ENCODE measurements at places on chromosomes 11 and 22.

DNA sequence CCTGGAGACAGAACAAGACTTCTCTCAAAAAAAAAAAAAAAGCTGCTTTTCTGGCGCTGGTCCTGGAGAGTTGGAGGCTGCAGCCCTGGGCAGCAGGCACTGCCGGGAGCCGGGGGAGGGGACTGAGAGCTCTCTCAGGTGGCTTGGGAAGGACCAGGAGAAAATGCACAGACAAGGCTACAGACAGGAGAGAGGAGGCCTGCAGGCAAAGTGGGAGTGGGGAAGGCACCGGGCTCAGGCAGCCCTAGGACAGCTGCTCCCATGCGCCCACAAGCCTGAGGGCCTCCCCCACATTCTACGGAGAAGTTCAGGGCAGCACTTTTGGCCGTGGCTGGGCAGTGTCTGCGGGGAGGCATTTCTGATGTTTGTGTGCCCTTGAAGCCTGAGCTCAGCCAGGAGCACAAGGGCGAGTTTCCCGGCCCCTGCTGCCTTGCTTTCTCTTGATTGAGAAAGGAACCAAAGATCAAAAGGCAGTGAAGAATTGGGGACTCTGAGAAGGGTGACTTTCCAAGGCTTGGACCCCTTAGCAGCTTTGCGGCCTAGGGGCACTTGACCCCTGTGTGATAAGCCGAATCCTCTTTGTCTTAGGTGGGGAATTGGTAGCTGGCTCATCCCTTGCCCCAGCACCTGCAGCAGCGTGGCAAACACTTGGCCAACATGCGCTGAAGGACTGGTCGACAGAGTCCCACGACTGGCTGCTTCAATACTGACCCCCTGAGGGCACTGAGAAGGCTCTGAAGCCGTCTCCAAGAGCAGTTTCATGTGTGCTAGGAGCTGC, 35.3 kb downstream of the PPM1F start:
- DNase-seq: no peak

DNA sequence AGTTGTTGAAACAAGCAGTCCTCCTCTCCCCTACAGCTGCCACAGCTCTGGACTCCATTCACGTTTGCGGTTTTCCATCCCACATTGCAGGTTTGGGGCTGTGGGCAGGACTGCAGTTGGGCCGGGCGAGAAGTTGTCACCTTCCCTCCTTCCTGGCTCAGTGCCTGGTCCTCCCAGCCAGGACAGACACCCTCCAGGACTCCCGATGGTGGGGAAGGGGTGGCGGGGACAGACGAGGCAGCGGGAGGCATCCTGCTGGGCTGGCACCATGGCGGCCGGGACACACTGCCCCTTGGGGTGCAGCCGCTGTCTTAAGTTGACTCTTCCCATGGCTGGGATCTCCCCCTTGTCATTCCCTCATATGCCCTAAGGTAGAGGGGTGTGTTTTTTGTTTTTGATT, 615.2 kb downstream of the BRD1 start:
- no peak for DNase-seq

DNA sequence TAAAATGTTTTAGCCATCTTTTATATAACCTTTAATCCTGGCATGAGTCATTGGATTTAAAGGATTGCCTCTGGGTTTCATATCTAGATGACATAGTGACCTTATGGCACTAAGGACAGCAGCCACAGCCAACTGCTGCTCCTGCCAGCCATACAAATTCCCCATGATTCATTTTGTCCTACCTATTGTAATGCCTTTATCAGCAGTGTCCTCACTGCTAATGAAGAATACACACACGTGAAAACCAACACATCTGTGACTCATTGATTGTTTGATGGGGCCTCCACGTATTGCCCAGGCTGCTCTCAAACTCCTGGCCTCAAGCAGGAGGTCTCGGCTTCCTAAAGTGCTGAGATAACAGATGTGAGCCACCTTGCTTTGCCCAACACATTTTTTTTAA, 1.8 kb downstream of the LDHAL6A start:
- DNase-seq: no peak

DNA sequence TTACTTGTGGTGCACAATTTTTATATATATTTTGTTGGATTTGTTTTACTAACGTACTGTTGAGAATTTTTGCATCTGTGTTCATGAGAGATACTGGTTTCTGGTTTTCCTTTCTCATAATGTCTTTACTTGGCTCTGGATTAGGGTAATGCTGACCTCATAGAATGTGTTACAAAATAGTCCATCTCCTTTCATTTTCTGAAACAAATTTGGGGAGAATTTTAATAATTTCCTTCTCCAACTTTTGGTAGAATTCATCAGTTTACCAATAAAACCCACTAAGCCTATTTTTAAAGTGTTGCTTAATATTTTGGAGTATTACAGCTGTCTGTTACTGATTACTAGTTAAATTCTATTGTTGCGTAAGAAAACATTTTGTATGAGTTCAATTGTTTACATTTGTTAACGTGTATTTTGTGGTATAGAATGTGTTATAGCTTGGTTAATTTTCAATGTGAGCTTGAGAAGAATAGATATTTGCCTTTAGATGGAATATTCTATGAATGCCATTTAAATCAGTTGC, 11.5 kb downstream of the TRIM22 start:
- DNase-seq: no peak

- no peak for DNase-seq
Measured at GRCh38 chr11:99567334-99567956, 546.7 kb downstream of the CNTN5 start.

GRCh38 chr11:120713296-120713695, 201.7 kb downstream of the GRIK4 start:
- no peak for DNase-seq

GRCh38 chr11:43845816-43846215, 34.8 kb upstream of the ALKBH3 start:
- no peak for DNase-seq

- DNase-seq: peak; percentile 25
Measured at GRCh38 chr11:133955081-133955891, 1.5 kb downstream of the IGSF9B start.

GRCh38 chr11:70226967-70227366, 23.9 kb downstream of the FADD start:
- no peak for DNase-seq

DNA sequence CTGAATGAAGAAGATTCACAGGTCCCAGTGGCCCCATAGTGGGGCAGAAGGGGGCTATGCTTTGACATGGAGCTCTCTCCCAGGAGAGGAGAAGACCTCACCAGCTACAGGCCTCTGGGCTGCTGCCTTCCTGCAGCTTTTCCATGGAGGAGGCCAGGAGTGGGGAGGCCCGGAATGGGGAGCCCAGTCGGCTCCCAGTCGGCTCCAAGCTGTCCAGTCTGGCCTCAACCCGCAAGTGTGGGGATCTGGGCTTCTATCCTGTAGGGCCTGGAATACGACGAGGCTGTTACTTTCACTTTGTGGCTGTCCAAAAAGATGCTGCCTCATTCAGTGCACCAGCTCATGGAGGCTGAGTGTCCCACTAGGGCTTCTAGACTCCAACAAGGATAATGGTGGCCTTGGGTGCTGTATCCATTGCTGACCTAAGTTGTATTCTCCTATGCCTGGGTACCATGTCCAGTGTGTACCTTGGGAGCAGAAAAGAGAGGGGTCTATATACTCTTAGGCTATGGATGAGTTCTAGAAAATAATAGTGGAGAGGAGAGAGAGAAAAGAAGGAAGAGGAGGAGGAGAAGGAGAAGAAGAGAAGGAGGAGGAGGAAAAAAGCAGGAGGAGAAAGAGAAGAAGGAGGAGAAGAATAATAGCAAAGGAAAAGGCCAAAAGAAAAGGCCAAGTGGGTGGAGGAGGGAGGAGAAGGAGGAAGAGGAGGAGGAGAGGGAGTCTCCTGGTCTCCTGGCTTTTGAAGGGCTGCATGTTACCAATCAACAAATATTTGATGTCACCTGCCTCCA, 1.1 kb downstream of the MYO18B start:
- no peak for DNase-seq

DNA sequence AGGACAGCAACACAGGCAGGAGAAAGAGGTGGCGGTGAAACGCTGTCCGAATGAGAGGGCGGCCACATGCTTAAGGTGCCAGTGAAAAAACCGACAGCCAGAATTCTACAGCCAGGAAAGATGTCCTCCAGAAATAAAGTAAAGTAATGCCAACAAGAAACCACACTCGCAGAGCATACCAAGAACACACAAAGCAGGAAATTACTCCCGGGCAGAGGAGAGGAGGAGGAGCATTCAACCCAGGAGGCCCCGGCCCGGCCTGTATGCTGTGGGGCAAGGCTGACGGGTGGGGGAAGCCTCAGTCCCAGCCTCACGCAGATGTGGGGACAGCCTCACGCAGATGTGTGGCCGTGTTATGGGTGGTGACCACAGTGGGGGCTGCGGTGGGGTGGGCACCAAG, 28.0 kb downstream of the CHID1 start:
- DNase-seq: no peak

GRCh38 chr11:121117788-121118187, 16.7 kb downstream of the TECTA start:
- no peak for DNase-seq

DNA sequence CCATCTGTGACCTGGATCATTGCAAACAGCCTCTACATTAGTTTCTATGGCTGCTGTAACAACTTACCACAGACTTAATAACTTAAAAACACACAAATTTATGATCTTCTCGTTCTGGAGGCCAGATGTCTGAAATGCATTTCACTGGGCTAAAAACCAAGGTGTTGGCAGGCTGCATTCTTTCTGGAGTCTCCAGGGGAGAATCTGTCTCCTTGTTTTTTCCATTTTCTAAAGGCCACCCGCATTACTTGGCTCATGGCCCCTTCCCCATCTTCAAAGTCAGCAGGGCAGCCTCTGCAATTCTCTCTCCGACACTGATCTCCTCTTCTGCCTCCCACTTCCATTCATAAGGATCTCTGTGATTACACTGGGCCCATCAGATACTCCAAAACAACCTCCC, 11.6 kb downstream of the SCGB1A1 start:
- DNase-seq: no peak

- DNase-seq: no peak
Measured at GRCh38 chr11:69460540-69461257, 20.8 kb upstream of the LINC01488 start.

DNA sequence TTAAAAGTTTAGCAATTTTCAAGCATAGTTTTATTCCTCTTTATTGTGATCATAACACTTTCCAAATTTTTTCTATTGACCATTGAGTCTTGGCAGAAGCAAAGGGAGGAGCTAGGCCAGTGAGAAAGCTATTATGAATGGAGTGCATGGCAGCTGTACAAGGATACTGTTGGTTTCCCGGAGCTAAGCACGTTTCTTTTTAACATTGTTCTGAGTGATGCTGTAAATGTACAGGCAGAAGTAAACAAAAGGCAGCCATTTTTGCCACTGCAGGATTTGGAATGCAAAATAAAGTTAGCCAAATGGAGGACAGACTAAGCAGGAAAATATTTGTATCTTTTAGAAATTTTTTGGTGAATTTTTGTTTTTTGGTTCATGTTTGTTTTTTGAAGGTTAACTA, 16.2 kb downstream of the CBL start:
- DNase-seq: no peak

DNA sequence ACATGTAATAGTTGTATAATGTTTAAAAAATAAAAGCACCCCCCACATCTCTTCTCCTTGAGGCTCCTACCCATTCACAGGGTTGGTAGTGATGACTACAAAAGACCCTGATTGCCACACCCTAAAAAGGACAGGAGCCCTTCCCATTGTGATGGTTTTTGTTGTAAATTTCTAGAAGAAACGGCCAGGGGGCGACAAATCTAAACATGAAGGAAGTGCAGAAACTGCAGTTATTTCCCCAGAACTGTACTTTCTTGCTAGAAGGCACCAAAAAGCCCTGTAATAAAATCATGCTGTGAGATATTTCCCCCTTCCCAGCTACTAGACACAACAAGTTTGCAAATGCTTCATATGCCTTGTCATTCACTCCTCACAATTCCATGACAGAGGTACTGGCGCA, 10.8 kb downstream of the PRR5L start:
- no peak for DNase-seq

GRCh38 chr11:72111300-72112142, 974 bp downstream of the ANAPC15 start:
- no peak for DNase-seq

GRCh38 chr11:57324154-57324885, 432 bp downstream of the TNKS1BP1 start:
- DNase-seq: no peak

- no peak for DNase-seq
Measured at GRCh38 chr22:47027766-47028165, 265.3 kb downstream of the TBC1D22A start.

DNA sequence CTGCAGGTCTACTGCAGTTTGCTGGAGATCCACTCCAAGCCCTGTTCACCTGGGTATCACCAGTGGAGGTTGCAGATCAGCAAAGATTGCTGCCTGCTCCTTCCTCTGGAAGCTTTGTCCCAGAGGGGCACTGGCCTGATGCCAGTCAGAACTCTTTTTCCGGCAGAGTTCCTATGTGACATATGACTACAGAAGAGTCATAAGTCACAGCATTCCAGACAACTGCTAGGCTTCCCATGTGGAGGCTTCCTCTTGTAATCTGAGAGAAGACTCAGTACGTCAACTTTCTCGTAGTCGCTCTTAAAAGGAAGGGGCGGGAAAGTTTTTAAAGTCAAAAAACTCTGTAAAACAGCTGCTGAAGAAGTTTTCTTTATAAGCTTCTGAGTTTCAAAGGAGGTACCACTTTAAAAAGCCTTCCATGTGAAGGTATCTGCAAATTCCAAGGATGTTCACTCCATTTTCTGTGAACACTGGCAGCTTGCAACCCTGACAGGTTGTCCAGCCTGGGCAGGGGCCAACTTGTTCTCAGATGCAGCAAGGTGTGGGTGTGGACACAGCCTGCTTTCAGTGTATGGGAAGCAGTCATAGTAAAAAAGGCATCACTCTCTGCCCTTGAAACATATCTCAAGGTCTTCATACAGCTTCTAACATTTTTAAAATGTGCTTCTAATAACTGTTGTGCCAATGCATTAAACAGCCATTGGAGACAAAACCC, 97.8 kb downstream of the ME3 start:
- DNase-seq: no peak

- DNase-seq: no peak
Measured at GRCh38 chr11:125263268-125263790, 98.8 kb downstream of the PKNOX2 start.

GRCh38 chr11:120060512-120060911, 77.4 kb downstream of the TRIM29 start:
- DNase-seq: no peak

- DNase-seq: no peak
Measured at GRCh38 chr11:109994907-109995306, 98.3 kb upstream of the ZC3H12C start.

DNA sequence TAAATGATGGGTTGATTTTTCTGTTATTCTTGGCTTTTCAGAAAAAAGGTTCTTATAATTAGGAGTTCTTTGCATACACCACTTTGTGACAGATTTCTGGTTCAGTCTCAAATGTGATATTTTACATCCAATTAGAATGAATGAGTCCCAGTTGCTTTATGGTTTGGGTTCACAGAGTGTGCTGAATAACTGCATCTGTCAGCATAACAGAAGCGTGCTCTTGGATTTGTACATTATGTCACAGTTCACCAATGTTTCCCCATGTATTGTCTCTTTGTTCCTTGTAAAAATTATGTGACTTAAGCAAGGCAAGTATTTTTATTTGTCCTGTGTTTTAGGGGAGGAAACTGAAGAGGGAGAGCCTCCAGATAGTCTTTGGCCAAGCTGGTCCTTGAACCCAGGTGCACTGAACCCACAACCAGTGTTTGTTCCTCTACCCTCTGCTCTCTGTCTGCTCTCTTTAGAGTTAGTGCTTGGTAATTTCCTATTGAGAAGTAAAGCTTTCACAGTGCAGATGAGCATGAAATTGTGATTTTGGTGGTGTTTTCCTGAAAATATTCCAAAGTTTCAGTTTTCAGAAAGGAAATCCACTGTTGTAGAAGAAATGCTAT, 107.5 kb downstream of the TBC1D22A start:
- no peak for DNase-seq
